ENCODE measurements at places on chromosomes 7 and 10. TPM values are rescaled to one million over a fixed set of nuclear protein-coding genes. Genes with fewer than 3 reads are reported as not detected.

Gene SPDYE9
- total RNA-seq = not detected

Gene MYOF
- 191 TPM for total RNA-seq

Gene IL2RA
- not detected for total RNA-seq

Gene ADAM12
- total RNA-seq = 56.4 TPM

Gene ABCA13
- total RNA-seq = under 0.01 TPM

Gene CDK6
- 18.5 TPM for total RNA-seq

Gene IFT22
- 27.0 TPM for total RNA-seq

Gene TPST1
- 189 TPM for total RNA-seq

Gene IFIT1B
- not detected for total RNA-seq

Gene MOGAT3
- not detected for total RNA-seq

Gene FAM180A
- total RNA-seq = 16.3 TPM

Gene TBX20
- 13.5 TPM for total RNA-seq

Gene MKX
- 0.08 TPM for total RNA-seq

Gene SMIM30
- 26.3 TPM for total RNA-seq

Gene CACNB2
- total RNA-seq = 2.7 TPM

Gene AGBL3
- total RNA-seq = 1.2 TPM

Gene PRKG1
- 76.2 TPM for total RNA-seq

Gene TLL2
- total RNA-seq = 0.08 TPM

Gene AKR1C1
- total RNA-seq = 139 TPM

Gene SAP25
- 0.08 TPM for total RNA-seq

Gene JAKMIP3
- 0.08 TPM for total RNA-seq

Gene OR2A42
- total RNA-seq = not detected

Gene TFPI2
- total RNA-seq = 166 TPM

Gene SPDYE16
- 0.12 TPM for total RNA-seq

Gene HACD1
- 11.0 TPM for total RNA-seq

Gene KNDC1
- 1.6 TPM for total RNA-seq

Gene PTF1A
- total RNA-seq = not detected

Gene NXPH1
- not detected for total RNA-seq

Gene SAMD9
- total RNA-seq = 12.1 TPM

Gene PRDX3
- total RNA-seq = 120 TPM

Gene KIAA1549
- total RNA-seq = 0.35 TPM

Gene DDC
- total RNA-seq = not detected

Gene CYP26C1
- 0.23 TPM for total RNA-seq

Gene SLC16A9
- 0.23 TPM for total RNA-seq

Gene GDF2
- total RNA-seq = not detected

Gene TMEM26
- 0.35 TPM for total RNA-seq

Gene PIK3AP1
- under 0.01 TPM for total RNA-seq

Gene HIF1AN
- total RNA-seq = 11.1 TPM

Gene NOLC1
- 33.7 TPM for total RNA-seq

Gene ITGB1
- total RNA-seq = 1,184 TPM

Gene PPP1R3C
- 36.7 TPM for total RNA-seq

Gene CCDC172
- not detected for total RNA-seq

Gene HOGA1
- total RNA-seq = 0.75 TPM

Data from smooth muscle cell of the coronary artery (primary cell).